ENCODE measurements at places on chromosomes 7 and 10.

DNA sequence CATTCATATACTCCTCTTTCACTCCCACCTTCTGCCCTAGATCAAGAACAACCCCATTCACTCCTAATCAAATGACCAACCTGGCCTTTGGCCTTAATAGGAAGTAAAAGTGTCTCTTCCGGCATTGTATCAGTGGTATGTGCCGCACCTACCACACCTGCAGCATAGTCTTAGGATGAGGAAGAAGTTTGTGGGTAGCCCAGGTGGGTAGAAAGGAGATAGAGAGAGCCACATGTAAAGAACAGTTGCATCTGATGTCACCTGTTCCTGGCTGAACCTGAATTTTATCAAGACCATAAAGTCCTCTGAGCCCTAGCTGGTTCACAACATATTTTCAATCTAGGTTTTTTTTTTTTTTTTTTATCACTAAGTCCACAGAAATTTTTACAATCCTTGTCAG lies 55.5 kb upstream of the PTPN12 start:
- no peak for DNase-seq

DNA sequence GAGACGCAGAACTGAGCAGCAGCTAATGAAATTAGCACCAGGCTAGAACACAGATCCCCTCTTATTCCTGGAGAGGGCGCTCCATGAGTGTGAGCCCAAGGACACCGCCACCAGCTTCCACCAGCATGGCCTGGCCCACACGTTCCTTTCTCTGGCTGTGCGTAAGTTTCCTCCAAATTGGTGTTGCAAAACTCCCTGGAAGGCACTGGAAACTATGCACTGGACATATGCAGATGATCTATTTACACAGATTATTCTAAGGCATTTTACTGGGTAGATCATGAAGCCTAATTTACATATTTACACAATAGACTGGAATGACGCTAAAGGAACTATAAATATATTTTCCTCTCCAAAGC lies 455.6 kb upstream of the FOXK1 start:
- DNase-seq = no peak

- no peak for DNase-seq
These were observed 52.7 kb downstream of the MET start for GRCh38 chr7:116724560-116725231.

GRCh38 chr10:13099144-13099665 lies 758 bp upstream of the OPTN start:
- peak; percentile 31 for DNase-seq

GRCh38 chr10:42111076-42111475 lies 527.3 kb downstream of the ZNF33B start:
- no peak for DNase-seq

GRCh38 chr7:8229927-8230326 lies 32.0 kb downstream of the ICA1 start:
- DNase-seq = no peak

DNA sequence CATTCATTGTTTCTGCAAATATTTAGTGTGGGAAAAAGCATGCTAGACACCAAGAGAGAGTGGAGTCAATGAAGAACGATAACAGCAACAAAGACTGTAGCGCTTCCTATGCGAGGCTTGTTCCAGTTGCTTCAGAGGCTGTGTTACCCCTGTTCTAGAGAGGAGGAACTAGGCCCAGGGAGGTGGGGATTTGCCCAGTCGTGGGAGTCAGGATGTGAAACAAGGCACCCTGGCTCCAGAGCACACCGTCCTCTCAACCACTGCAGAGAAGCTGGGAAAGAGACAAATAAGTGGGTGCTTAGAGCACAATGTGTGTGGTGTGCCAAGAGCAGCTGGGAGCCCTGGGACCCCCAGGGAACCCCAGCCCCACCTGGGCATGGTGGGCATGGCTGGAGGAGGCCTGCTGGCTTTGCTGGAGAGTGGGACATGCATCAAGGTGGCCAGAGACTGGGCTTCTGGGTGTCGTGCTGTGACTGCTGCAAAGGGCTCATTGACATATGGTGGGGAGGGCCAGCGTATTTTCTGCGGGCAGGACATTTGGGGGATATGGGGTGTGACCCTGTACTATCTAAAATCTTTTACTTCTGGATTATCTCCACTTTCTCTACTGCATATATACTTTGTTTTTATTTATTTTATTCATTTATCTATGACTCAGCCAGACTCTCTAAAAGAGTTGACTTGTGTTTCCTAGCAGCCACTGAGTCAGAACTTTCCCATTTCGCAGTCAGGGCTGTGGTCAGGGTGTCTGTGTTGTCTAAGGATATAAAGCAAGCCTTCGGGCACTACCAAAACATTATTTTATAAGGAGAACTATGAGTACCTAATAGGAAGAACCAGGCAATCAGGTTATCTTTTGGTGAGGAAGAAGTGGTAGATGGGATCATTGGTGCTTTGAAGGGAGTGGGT lies 95.4 kb downstream of the TCF7L2 start:
- DNase-seq = no peak

DNA sequence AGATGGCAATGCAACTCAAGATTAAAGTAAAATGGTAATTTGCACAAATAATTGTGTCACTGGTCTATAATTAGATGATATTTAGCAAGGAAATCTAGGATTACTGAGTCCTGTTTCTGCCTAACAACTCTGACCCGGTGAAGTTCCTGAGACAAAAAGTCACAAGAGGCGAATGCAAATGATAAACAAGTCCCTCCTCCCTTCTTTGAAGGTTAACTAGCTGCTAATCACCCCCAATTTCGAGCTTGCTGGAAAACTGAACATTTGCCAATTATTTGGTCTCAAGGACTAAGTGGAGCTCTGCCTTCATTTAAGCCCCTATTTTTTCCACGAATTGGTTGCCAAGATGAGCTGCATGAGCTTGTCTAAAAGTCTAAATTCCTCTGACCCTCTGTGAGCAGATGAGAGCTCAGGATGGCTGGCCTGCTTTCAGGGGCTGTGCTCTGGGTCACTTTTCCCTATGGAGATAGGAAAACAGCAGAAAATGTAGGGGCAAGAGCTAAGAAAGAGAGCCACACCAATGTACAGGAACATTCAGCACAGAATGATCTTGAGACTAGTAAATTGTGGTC lies 127.3 kb downstream of the MBL2 start:
- DNase-seq = no peak

GRCh38 chr10:48463318-48464003 lies 141.4 kb downstream of the ARHGAP22 start:
- DNase-seq = no peak

- DNase-seq = no peak
These were observed 189.8 kb upstream of the SEMA3A start for GRCh38 chr7:84384417-84384816.

DNA sequence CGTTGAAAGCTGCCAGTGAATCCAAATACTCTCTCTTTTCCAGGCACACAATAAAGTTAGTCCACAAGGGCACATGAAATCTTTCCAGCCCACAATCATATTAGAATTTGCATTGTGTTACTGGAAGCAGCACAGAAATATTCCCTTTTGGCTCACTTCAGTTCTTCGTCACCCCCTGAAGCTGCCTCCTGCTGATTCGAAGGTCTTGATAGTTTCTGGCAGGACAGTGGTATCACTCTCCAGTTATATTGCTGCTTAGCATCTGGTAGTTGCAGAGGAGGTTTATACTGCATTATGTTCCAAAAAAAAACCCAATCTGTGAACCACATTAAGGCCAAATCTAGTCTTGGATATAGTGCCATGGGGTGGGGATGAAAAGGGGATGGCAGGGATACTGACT lies 253.2 kb downstream of the BICC1 start:
- no peak for DNase-seq

- DNase-seq = peak; percentile 28
These were observed 19.4 kb downstream of the C1GALT1 start for GRCh38 chr7:7201578-7202374.

- DNase-seq = no peak
These were observed 6.2 kb downstream of the CDC123 start for GRCh38 chr10:12202226-12202625.

DNA sequence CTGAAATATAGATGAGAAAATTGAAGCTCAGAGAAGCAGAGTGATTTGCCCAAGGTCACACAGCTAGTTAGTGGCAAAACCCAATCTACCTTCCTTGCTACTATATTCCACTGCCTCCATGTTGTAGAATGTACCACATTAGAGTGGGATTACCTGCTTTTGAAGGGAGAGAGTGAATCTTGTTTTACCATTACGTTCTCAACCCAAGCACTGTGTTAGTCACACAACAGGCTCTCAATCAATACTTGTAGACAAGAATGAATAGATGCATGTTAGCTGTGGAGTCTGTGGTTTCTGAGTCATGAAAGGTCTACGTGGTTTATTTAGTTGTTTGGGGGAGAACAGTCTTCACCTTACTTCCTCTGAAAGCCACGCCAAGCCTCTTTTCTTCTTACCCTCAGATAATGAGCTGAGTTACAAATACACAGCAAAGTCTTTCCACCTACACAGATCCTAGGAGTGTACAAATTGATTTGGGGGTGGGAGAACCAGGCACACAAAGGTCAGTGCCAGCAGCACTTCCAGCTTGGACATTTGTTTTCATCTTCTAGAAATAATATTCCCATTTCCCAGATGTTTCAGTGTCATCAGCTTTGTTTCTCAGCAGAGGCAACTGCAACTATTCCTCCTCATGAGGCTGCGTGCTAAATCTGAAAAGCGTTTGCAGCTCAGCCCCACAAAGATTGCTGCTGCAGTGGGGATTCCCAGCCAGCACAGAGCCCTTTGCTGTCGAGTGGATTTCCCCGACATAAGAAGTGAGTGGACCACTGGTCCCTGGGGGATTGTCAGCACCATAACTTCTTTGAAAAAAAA lies 71.5 kb upstream of the ADO start:
- peak; percentile 62 for DNase-seq

DNA sequence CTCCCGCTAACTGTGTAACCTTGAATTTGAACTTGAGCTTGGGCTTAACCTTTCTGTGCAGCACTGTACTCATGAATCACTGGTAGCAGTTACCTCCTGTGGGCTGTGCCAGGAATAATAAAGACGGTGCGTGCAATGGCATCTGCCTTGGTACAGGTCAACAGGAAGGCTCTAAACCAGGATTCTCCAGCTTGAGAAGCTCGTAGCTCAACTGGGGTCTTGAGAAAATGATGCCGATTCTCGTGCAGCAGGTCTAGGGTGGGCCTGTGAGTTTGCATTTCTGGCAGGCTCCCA lies 112.5 kb upstream of the ANLN start:
- no peak for DNase-seq

DNA sequence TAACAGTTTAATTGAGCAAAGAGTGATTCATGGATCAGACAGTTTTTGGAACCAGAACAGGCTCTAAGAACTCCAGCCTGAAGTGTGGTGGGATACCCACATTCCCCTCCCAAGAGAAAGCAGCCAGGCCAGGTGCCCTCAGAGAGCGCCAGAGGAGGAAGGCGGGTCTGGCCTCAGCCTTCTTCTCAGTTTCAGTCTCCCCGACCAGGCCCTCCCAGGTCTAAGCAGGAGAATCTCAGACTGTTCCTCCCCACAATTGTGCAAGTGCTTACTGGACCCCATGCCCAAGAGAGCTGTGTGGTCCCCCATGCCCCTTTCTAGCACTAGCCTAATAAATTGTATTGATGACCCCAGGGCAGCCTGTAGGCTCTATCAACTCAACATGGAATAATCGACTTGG lies 25.6 kb downstream of the PPIF start:
- no peak for DNase-seq

- no peak for DNase-seq
These were observed 61.5 kb downstream of the KCND2 start for GRCh38 chr7:120334475-120334874.

- DNase-seq = no peak
These were observed 34.4 kb upstream of the ARHGAP12 start for GRCh38 chr10:31962826-31963588.

DNA sequence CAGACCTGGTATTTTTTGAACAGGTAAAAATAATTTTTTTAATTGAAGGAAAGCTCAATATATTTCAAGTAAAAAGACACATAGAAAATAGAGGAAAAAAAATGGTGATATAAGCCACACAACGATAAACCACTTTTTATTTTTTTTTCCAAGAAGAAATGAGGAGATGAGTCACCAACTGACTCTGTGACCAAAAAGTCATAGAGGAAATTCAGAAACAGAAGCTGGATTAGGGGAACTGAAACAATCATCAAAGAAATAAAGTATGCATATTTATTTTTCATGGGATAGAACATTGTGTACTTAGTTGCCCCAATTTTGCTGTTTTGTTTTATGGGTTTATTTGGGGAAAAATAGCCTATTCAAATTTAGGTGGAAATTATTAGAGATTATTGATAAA lies 176.8 kb upstream of the AGR3 start:
- no peak for DNase-seq

- DNase-seq = no peak
These were observed 48.5 kb downstream of the LRRC18 start for GRCh38 chr10:48890888-48891850.

- no peak for DNase-seq
These were observed 11.4 kb downstream of the DAGLB start for GRCh38 chr7:6436385-6436685.

GRCh38 chr10:25575343-25575742 lies 358.7 kb upstream of the MYO3A start:
- DNase-seq = no peak

GRCh38 chr7:123440101-123440548 lies 94.3 kb downstream of the IQUB start:
- no peak for DNase-seq

DNA sequence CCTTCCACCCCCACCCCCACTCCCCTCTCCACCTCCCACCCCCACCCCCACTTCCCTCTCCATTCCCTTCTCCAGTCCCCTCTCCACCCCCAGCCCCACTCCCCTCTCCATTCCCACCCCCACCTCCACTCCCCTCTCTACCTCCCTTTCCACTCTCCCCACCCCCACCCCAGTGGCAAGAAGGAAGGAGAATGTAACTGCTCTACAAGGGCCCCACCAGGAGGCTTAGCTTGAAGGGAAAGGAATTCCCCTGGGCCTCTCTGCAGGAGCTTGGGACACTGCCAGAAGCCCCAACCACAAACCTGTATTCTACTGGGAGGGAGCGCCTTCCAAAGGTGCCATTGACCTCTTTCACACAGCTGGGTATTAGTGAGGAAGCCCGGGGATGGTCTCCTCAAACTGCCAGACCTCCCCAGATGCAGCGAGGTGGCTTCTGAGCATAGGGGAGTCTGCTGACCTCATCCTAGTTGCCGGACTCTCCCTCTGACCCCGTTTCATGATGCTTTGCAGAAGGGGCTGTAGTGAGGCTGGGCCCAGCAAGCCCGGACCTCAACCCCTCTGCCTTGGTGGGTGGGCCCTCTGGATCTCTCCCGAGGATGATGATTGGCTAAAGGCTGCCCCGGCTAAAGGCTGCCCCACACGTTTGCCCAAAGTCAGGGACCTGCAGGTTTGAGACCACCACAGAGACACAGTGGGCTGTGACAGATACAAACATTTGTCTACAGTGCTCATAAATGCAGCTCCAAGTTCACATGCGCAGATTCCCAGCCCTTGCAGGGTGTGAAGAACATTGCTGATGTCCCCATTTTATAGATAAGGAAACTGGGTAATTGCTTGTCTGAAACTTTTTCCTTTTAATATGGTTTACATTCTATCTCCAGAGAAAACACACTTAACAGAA lies 2.9 kb downstream of the DEPP1 start:
- no peak for DNase-seq

Measured in activated T-cell treated with anti-CD3 and anti-CD28 coated beads, Interleukin-2, amount 50 U/mL, for 4 hours (primary cell).